ENCODE measurements at places on chromosomes 3 and 15.

DNA sequence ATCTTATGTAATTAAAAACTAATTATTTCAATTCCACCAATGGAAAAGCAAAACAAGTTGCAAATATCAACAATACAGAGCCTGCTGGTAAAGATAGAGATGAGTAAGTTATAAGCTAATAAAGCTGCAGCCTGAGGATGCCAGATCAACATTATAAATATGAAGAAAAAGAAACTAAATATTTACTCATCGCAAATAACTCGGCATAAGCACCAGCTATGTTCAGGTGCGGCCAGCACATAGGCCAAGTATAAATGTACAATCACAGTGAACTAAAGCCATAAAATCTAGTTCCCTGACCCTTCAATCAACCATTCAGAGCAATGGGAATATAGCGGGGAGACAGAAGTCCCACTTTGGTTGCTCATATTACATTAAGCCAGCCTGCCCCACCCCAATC, 7.7 kb upstream of the RSL24D1 start:
- DNase-seq: no peak

- no peak for DNase-seq
Measured at GRCh38 chr3:50995085-50995824, 320.5 kb downstream of the DOCK3 start.

DNA sequence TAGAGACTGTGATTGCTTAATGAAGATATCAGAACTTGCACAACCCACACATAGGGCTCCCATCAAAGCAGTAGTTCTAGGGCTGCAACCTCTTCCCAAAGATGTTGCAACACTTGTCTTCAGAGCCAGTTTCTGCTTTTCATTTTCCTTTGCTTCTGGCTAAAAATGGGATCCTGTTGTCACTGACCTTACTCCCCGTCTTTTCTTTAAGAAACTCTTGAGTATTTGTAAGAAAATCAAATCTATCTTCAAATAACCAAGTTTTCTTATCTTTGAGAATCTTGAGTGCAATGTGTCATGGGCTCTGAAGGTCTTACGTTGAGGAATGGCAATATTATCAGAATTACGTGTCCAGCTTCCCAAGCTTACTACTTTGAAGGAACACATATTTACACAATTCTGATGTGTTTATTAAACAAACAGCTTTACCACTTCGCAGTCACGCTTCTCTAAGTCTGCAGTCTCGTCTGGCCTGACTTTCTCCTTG, 24.1 kb downstream of the CACNA1D start:
- no peak for DNase-seq

GRCh38 chr3:142013326-142013980, 135.9 kb downstream of the TFDP2 start:
- DNase-seq: no peak

- no peak for DNase-seq
Measured at GRCh38 chr15:62697636-62698035, 344.9 kb upstream of the TPM1 start.

GRCh38 chr3:45529697-45530096, 64.9 kb upstream of the LIMD1 start:
- DNase-seq: no peak

DNA sequence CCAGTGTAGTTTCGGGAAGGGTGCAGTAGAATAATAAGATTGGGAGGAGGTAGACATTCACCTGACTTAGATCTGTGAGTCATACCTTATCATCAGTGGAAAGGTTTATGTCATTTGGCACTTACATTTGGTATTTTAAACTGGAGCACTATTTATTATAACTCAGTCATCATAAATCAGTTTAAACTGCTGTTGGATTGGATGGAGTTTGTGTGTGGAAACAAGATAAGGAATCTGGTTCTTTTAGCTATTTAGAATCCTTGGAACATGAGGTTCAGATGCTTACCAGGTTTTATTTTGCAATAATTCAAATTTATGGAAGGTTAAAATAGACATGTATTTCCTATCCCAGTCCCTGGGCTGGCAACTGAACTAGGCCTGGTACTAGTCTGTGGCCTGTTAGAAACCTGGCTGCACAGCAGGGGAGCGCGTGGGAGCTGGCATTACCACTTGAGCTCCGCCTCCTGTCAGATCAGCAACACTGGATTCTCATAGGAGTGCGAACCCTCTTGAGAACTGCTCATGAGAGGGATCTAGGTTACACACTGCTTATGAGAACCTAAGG, 34.5 kb downstream of the ZFAND6 start:
- DNase-seq: no peak

DNA sequence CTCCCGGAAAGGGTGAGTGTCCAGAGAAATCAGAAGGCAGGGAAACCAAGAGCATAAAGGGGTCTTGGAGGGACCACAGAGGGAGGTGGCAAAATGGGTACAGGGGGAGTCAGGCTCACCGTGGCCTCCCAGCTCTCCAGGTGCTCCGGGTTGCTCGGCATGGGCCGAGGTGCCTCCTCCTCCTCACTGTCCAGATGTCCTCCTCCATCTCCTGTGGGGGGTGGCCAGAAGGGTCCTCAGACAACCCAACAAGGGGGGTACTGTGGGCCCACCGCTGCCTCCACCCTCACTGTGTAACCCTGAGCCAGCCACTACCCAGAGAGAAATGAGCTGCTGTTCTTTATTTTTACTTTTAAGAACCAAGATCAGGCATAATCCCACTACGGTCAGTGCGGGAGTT, 30.4 kb upstream of the OR4F6 start:
- DNase-seq: no peak

GRCh38 chr3:134799393-134799792, 4.3 kb downstream of the EPHB1 start:
- DNase-seq: no peak

DNA sequence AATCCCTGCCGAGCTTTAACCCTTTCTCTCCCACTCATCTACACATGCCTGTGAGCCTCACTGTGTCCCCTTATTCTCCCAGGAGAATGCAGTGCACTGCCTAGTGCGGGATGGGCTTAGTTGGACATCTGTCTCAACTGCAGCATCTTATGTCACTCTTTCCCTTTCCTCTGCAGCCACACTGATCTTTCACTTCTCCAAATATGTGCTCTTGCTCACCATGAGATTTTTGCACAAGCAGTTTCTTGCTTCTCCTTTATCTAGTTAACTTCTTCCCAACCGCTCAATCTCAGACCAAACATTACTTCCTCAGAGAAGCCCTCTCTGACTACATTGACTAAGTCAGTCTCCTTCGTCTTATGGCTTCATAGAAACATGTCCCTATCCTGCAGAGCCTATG, 292.3 kb downstream of the KBTBD8 start:
- DNase-seq: no peak

DNA sequence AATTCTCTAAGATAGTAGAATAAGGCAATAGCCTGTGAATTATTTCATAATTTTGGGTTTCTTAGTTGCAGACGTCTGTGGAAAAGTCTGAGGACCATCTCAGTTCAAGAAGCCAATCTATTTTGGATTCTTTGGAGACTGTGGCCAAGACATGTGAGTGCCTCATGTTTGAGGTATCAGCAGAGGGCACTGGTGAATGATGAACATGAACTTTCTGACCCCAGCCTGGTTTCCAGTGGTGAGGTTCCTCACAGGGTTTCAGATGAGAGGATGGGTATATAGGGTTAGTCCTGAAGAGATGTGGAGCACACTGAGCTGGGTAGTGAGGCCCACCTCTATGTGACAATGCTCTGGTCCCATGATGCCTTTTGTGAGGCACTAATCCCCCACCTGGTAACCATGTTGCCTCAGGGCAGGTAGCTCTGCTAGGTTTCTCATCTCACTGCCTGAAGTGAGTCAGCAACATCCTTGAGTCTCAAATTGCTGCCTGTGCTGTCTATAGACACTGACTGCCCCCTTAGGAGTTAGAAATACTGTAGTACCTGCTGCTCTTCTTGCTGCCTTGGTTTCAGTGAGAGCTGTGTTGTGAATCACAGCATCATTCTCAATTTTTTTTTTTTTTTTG, 32.3 kb downstream of the C3orf62 start:
- no peak for DNase-seq

- no peak for DNase-seq
Measured at GRCh38 chr3:195240171-195240701, 30.7 kb downstream of the XXYLT1 start.

GRCh38 chr3:23650371-23651140, 155.2 kb upstream of the UBE2E1 start:
- DNase-seq: no peak

DNA sequence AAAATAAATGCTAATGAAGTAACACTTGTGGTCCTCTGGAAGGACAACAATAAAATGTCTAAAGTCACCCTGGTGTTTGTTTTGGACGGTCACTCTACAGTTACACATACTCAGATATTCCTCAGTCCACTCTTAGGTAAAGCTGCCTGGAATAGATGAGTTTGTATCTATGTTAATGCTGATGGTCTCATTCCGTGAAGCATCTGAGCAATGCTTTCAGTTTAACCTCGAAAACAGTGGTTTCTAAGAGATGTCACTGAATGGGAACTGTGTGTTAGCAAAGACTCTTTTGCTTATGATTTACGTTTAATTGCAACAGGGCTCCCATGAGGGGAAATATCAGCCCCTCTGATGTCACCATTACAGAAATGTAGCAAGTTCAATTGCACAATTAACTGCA, 49.1 kb downstream of the FBN1 start:
- no peak for DNase-seq

DNA sequence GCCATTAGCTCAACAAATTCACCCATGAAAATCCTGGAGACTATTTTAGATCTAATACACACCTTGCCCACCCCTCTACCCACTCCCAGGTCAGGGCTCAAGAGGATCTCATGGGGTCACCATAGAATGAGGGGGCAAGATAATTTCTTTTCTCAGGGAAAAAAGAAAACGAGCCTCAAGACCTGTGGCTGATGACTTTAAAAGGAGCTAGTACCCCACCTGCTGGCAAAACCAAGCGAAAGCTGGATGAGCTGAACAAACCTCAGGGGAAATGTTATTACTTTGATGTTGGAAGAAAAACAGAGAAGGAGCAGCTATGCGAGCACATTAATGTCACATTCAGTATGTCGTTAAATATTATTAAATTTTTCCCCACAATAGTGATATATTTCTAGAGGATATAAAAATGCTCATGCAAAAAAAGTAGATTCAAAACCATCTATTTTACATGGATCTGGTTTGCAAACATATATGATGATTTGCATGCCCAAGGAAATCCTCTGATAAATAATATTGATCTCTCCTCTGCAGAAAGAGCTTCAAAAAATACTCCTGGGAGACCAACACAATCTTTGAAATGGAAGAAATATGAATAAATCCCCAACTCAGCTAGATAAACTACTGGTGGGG, 37.7 kb downstream of the PLD1 start:
- peak; percentile 71 for DNase-seq

GRCh38 chr15:100767001-100767825, 112.4 kb upstream of the ALDH1A3 start:
- no peak for DNase-seq

DNA sequence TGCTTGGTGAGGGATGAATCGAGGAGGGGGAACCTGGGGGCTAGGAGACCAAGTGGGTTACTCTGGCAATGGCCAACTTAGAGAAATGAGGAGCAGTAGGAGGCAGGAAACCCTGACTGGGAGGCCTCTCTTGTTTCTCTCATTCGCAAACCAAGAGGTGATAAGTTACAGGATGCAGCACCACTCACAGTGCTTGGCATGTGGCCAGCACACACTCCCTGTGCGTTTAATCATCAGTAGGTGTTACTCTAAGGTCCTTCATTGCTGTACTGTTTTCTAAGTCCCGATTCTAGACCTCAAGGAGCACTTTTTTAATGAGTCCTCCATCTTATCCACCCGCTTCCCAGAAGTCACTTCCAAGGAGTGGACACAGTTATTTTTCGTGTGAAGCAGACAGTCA, 314.1 kb upstream of the TRIM42 start:
- DNase-seq: peak; percentile 26

- DNase-seq: no peak
Measured at GRCh38 chr3:120275618-120276017, 9.4 kb downstream of the GPR156 start.

DNA sequence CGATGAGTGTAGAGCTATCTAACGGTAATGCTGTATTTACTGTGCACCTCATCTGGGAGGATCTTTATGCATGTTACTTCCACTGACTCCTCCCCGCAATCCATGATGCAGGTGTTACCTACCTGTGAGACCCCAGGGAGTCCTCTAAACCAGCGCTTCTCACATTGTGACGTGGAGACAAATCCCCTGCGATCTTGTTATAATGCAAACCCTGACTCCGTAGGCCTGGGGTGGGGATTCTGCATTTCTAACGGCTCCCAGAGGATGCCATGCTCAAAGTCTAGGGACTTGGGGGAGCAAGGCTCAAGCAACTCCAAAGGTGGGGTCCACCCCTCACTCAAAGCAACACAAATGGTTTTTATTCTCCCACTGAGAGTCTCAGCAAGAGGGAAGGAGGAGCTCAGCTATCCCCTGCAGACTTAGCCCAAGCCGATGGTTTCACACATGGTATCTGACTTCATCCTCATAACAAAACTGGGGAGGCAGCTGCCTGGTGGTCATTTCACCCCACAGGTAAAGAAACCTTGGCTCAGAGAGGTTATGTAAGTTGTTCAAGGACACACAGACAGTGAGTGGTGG, 63.6 kb downstream of the PCSK6 start:
- DNase-seq: no peak

DNA sequence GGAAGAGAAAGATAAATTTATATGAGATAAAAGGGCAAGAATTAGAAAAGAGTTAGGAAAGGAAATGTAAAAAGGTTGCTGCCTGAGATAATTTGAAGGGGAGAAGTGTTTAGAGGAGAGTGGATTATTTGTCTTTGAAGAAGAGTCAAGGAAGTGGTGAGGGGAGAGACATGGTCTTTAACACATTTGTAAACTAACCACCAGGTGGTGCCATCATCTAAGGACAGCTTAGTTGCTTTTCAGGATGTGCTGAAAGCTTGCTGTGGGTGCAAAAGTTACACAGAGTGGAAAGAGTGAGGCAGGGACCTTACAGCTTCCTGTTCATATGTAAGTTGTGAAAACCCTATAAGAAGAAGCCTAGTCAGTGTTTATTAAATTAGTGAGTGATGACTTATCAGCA, 114.1 kb upstream of the DNAJC19 start:
- DNase-seq: peak; percentile 58

DNA sequence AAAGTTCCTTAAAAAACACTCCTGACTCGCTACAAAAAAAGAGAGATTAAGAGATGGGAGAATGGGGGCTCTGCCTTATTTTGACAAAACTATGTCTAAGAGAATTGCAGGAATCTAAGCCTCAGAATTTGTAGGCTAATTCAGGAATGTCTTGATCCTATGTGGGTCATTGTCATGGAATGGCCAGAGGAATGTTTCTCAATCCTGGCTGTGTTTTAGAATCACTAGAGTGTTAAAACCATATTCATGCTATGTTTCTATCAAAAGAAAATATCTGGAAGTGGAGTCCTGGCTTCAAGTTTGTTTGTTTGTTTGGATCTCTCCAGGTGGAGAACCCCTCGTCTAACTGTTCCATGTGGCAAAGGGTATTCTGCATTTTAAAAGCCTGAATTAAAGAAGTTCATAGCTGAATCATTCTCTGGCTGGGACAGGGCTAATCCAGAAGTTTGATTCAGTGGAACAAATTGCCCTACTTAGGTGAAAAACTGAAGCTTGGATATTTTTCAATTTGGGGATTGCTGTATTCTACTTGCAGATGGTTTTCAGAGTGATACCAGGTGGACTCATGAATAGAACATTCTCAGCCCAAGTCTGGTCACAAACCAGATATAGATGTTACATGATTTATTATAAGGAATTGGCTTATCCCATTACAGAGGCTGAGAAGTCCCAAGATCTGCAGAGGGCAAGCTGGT, 28.2 kb downstream of the GJD2 start:
- DNase-seq: no peak

GRCh38 chr15:81910355-81911021, 135.3 kb downstream of the MEX3B start:
- no peak for DNase-seq

All from NCI-H1105 (cell line).